Thoracic aorta endothelial cell (primary cell): ENCODE measurements at places on chromosomes 4 and X. TPM values are rescaled to one million over a fixed set of nuclear protein-coding genes. Genes with fewer than 3 reads are reported as not detected.

Gene FAT4
- 53.5 and 67.8 TPM in 2 replicates for total RNA-seq

Gene SLITRK2
- total RNA-seq: not detected in 2 replicates

Gene HPSE
- 16.2 and 21.4 TPM in 2 replicates for total RNA-seq

Gene VGLL1
- not detected in 2 replicates for total RNA-seq

Gene DNAJB14
- 62.2 and 65.0 TPM in 2 replicates for total RNA-seq

Gene BANK1
- total RNA-seq: not detected in 2 replicates

Gene NUP62CL
- total RNA-seq: 0.40 and 1.1 TPM in 2 replicates

Gene IL1RAPL2
- not detected in 2 replicates for total RNA-seq

Gene FAM53A
- total RNA-seq: 1.3 and 1.6 TPM in 2 replicates

Gene IL2
- not detected in 2 replicates for total RNA-seq

Gene GPR173
- total RNA-seq: 2.8 and 3.2 TPM in 2 replicates

Gene CENPVL2
- not detected in 2 replicates for total RNA-seq

Gene STX18
- total RNA-seq: 25.8 and 35.8 TPM in 2 replicates

Gene MAGEA8
- not detected in 2 replicates for total RNA-seq

Gene MAGEA12
- not detected in 2 replicates for total RNA-seq

Gene PRRG1
- 47.2 and 55.2 TPM in 2 replicates for total RNA-seq

Gene AGA
- total RNA-seq: 21.8 and 23.2 TPM in 2 replicates

Gene DOK7
- not detected in 2 replicates for total RNA-seq

Gene CNKSR2
- under 0.01 TPM in 1 of 2 replicates, not detected in the other for total RNA-seq

Gene LRP2BP
- total RNA-seq: 0.53 and 0.57 TPM in 2 replicates

Gene RTL5
- total RNA-seq: 0.14 and 0.40 TPM in 2 replicates

Gene MRPS18C
- 31.7 and 31.8 TPM in 2 replicates for total RNA-seq

Gene LGI2
- total RNA-seq: under 0.01 and 0.14 TPM in 2 replicates

Gene MAGIX
- total RNA-seq: 0.36 and 0.40 TPM in 2 replicates

Gene XAGE2
- total RNA-seq: not detected in 2 replicates

Gene GAK
- total RNA-seq: 52.4 and 74.2 TPM in 2 replicates

Gene MAGED1
- 139 and 187 TPM in 2 replicates for total RNA-seq

Gene AFAP1
- 86.1 and 93.2 TPM in 2 replicates for total RNA-seq

Gene GAGE12D
- not detected in 2 replicates for total RNA-seq

Gene FAM149A
- 0.36 and 0.80 TPM in 2 replicates for total RNA-seq

Gene SPANXC
- not detected in 2 replicates for total RNA-seq

Gene KLHL34
- total RNA-seq: not detected in 2 replicates

Gene PDCL2
- total RNA-seq: not detected in 2 replicates

Gene PLXNB3
- total RNA-seq: 2.2 and 7.0 TPM in 2 replicates
